ENCODE measurements at places on chromosomes 16 and 17. TPM values are rescaled to one million over a fixed set of nuclear protein-coding genes. Genes with fewer than 3 reads are reported as not detected.
A peak's percentile ranks its signal among the peaks of the same experiment; 100 is the strongest.

The SMURF2 gene
- 16.4 TPM for total RNA-seq

The CLEC19A gene
- total RNA-seq, result not detected

The RBFOX1 gene
- total RNA-seq, result not detected

The EPOP gene
- 11.4 TPM for total RNA-seq

The CACNG1 gene
- not detected for total RNA-seq

The HS3ST3A1 gene
- not detected for total RNA-seq

The TBC1D3H gene
- not detected for total RNA-seq

The RRAD gene
- total RNA-seq, result not detected

DNA sequence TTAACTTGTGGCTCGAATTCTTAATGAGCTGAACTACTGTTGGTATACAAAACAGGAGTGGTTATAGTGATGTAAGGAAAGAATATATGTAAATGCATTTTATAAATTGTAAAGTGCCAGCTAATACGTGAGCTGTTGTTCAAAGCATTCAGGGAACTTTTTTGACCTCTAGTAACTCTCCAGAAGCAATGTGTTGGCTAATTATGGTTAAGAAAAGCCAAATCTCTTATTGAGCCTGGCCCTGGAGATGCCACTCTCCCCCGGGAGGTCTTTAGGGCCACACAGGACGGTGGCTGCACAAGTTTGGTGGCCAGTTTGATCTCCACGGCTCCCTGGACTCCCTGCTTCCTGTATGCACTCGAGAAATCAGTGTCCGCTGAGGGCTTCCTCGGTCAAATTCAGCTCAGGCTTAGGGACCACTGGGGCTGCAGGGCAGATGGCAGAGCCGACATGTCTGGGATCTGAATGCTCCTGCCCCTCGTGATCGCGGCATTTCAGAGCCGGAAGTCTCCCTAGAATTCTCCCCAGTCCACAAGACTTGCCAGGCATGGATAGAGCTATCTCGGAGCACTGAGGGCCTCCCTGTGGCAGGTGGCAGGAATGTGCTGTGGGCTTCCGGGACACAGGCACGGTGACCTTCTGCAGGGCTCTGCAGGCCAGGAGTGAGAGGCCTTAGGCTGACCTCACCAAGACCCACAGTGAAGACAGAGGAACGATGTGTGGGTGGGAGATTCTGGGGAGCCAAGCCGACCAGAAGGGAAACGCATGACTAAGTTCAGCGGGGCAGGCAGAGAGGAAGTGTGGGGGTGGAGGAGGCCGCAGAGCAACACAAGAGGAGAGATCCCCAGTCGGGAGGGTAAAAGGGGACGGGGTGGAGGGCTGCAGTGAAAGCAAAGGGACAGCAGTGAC lies 18.6 kb upstream of the PITPNM3 start:
- peak; percentile 59 for DNase-seq

GRCh38 chr17:32443827-32444300 lies 446 bp upstream of the PSMD11 start:
- no peak for DNase-seq

DNA sequence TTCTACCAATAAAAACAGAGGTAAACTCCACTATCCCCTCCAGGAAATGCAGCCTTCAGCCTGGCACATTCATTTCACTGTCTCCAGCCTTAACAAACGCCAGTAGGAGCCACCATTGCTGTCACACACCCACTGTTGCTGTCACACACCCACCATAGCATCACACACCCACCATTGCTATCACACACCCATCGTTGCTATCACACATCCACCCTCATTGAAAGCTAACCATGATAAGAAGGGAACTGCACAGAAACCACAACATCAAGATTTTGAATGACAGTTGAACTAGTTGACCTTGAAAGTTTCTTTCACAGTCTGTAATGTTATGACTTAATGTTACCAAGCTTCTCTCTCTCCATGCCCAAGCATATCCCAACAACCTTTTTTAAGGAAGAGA lies 38.1 kb downstream of the SHCBP1 start:
- DNase-seq, result no peak

- no peak for DNase-seq
These were observed 20.2 kb downstream of the CACNG4 start for GRCh38 chr17:66984730-66985129.

DNA sequence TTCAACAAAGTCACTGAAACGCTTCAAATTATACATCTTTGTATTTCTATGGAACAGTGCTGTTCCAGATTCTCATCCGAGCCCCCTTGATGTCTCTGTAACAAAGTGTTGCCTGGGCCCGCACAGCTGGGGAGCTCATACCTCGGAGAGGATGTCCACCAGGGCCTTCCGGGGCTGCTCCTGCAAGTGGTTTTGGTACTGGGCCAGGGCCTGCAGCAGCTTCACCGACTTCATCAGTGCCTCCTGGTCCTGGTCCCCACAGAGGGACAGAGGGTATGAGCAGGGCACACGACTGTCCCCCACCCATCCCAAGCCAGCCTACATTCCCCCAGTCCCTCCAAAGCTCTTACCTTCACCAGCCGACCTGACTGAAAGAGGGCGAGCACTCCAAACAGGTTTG lies 1.5 kb downstream of the MYBBP1A start:
- no peak for DNase-seq

GRCh38 chr16:57244463-57244766 lies 644 bp upstream of the ARL2BP start:
- no peak for DNase-seq

DNA sequence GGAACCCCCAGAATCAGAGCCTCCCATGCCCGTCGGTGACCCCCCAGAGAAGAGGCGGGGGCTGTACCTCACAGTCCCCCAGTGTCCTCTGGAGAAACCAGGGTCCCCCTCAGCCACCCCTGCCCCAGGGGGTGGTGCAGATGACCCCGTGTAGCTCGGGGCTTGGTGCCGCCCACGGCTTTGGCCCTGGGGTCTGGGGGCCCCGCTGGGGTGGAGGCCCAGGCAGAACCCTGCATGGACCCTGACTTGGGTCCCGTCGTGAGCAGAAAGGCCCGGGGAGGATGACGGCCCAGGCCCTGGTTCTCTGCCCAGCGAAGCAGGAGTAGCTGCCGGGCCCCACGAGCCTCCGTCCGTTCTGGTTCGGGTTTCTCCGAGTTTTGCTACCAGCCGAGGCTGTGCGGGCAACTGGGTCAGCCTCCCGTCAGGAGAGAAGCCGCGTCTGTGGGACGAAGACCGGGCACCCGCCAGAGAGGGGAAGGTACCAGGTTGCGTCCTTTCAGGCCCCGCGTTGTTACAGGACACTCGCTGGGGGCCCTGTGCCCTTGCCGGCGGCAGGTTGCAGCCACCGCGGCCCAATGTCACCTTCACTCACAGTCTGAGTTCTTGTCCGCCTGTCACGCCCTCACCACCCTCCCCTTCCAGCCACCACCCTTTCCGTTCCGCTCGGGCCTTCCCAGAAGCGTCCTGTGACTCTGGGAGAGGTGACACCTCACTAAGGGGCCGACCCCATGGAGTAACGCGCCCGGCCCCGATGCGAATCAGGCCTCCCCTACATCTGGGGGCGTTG lies 4.0 kb downstream of the TPSG1 start:
- DNase-seq, result no peak

- peak; percentile 71 for DNase-seq
These were observed 55.0 kb upstream of the CBFA2T3 start for GRCh38 chr16:89031715-89032659.

- DNase-seq, result no peak
These were observed 16.6 kb upstream of the ATP6V0C start for GRCh38 chr16:2497116-2497630.

DNA sequence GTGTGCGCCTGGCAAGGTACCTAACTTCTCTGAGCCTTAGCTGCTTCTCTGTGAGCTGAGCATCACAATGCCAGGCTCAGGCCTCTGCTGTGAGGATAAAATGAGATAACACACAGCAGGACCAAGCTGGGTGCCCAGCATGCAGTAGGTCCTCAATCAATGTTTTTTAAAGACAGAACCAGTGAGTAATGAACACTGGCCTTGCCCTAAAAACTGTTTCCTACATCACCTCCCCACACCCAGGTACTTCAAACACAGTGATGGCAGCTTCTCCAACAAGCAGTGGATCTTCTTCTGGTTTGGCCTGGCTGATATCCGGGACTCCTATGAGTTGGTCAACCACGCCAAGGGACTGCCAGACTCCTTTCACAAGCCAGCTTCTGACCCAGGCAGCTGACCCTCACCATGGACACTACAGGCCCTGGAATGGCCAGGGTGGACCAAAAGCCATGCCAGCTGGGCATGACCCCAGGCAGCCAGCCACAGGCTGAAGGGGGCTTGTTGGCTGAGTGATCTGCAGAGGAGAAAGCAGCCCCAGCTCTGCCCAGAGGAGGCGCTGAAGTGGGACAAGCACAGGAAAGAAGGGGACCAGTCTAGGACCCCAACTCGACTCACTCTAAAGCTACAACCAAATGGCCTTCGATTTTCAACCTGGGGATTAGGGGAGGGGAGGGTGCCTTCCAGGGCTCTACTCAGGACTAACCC lies 3.9 kb downstream of the NAGS start:
- DNase-seq, result no peak

DNA sequence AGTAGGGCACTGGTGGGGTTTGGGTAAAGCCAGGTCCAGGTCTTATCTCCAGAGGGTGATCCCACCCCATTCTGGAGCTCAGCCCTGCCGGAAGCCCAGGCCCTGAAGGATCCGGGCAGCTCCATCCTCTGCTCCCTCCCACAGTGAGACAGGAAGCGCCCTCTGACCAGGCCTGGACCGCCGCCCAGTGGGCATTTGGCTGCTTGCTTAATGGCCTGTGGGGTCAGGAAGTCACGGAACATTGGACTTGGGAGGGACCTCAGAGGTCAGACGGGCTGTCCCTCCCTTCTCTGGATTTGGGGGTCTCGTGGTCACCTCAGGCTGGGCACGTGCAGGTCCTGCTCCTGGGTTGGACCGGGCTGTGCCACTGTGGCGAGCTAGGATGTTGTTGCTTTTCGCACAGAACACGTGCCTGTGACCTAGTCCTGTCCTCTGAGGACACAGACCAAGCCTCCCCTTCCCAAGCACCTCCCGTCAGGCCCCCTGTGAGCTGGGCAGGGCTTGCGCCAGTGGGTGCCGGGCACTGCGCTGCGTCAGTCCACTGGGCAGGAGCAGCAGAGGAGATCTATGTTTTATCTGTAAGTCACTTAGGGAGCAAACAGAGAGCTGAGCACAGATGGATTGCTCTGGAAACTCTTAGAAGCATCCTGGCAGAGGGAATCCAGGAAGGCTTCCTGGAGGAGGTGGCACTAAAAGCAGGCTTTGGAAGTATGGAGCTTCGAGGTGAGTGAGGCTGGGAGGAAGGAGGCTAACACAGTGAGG lies 49.4 kb upstream of the GSE1 start:
- no peak for DNase-seq

GRCh38 chr17:43810226-43810715 lies 22.7 kb downstream of the MPP3 start:
- DNase-seq, result no peak

DNA sequence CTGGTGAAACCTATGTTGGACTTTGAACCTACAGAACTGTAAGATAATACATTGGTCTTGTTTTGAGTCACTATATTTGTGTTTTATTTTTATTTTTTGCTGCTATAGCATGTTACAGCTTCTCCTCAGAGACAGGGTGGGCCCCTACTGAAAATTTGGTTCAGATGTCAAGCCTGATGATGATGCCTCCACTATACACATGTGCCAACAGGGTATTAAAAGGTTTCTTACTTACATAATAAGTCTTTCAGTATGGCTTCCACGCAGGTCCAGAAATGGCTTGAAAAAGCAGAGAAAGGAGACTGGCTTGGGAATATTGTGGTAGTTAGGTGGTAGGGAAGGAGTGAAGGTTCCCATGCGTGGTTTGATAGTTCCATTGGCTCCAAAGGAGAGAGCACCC lies 52.9 kb upstream of the ELAC2 start:
- DNase-seq, result no peak

DNA sequence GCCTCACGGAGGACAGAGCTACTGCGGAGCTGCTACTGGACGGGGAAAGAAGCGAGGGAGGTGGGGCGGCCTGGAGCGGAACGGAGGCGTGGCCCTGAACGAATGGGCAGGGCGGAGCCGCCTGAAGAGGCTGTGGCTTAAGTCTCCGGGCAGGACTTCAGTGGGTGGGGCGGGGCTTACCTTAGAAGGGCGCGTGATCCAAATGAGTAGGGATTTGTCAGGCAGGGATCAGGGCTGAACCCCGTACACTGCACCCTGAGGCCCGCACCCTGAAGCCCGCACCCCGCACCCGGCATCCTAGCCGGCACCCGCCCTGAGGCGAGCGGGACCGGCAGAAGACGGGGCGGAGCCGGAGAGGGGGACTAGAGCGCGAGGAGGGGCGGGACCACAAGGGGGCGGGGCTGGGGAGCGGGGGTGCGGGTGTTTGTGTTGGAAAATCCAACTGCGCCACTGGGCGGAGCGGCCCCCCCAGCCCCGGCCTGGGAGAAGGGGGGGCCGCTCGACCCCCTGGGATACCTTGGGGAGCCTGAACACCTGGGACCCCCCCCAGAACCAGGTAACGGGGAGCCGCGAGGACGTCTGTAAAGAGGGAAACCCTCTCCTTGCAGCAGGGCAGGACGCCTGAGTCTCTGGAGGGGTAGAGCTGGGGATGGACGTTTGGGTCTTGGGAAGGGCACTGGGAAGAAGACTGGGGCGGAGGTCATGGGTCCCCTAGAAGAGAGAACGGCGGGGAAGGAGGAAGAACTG lies at the start of gene KDM6B:
KDM6B (plus strand) TSS at position 423 of the 747 bp plus-strand sequence. CDS start 11,338 bp downstream, outside the sequence.
- DNase-seq, result peak; percentile 92

DNA sequence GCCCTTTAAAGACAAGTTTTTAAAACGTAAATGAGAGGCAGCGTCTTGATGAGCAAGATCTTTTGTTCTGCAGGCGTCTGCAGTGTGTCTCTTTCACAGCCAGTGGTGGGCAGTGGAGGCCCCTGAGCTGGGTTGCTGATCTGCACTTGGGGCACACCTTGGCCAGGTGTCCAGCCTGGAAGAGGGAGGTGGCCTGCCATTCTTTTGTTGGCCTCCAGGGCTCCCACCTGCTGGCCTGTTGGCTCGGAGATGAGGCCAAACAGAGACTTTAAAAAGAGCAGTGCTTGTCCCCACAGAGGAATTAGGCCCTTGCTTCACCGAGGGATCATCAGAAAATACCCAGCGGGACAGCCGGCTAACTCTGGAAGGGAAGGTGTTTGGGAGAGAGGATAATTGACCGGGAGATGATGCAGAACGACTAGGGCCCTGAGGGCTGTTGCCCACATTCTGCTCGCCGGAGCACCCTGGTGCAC lies 145.9 kb upstream of the PLCG2 start:
- DNase-seq, result no peak

DNA sequence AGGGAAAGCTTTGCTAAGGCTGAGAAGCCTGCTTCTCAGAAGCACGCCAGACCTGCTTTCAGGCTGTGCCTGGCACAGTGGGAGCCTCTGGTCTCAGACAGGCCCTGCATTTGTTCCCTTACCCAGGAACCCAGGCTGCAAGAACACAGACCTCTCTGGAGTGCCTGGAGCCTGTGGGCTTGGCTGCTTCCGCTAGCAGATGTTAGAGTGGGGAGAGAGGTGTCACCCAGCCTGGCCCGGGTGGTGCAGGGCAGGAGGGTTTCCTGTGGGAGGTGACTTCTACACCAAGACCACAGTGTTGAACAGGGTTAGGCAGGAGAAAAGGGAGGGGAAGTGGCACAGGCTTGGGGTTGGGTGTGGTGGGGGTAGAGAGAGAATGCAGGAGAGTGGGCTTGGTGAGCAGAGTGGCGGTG lies 35.8 kb upstream of the ADGRG1 start:
- DNase-seq, result peak; percentile 94

GRCh38 chr17:58538811-58539409 lies 24.5 kb upstream of the MTMR4 start:
- no peak for DNase-seq
